Esophagus muscularis mucosa (tissue), 4 donors: ENCODE measurements at places on chromosomes 12 and 14. TPM values are rescaled to one million over a fixed set of nuclear protein-coding genes. Genes with fewer than 3 reads are reported as not detected.

CLEC7A gene
- 1.7 TPM for total RNA-seq

ADAM21 gene
- total RNA-seq, result not detected

MRPS35 gene
- total RNA-seq, result 35.9 TPM

SLC8A3 gene
- total RNA-seq, result 0.98 TPM

CLEC12A gene
- 2.1 TPM for total RNA-seq

NOXRED1 gene
- not detected for total RNA-seq

LRP1-AS gene
- total RNA-seq, result not detected

TAS2R7 gene
- not detected for total RNA-seq

FGF6 gene
- not detected for total RNA-seq

FAIM2 gene
- total RNA-seq, result 10.3 TPM

GPR135 gene
- total RNA-seq, result 4.3 TPM

C3AR1 gene
- 18.7 TPM for total RNA-seq

HOXC10 gene
- total RNA-seq, result not detected

NCAPD2 gene
- total RNA-seq, result 13.9 TPM

GDF3 gene
- total RNA-seq, result not detected

SLCO1A2 gene
- total RNA-seq, result not detected

CPNE6 gene
- total RNA-seq, result 0.33 TPM

AQP6 gene
- not detected for total RNA-seq

STYK1 gene
- not detected for total RNA-seq

GSG1 gene
- total RNA-seq, result not detected

GEMIN2 gene
- 13.7 TPM for total RNA-seq

MFAP5 gene
- 105 TPM for total RNA-seq

HELB gene
- total RNA-seq, result 5.0 TPM

PTHLH gene
- total RNA-seq, result 2.7 TPM

KRT86 gene
- 0.33 TPM for total RNA-seq

TOMM20L gene
- total RNA-seq, result not detected

FOXN4 gene
- not detected for total RNA-seq

USP44 gene
- 6.2 TPM for total RNA-seq

GALNT9 gene
- 0.58 TPM for total RNA-seq

JPH4 gene
- 0.83 TPM for total RNA-seq

P2RX2 gene
- total RNA-seq, result 3.6 TPM

LRRC23 gene
- 8.3 TPM for total RNA-seq

FAM181A gene
- total RNA-seq, result not detected

FAM90A1 gene
- not detected for total RNA-seq

CAPZA3 gene
- not detected for total RNA-seq

TSHR gene
- total RNA-seq, result not detected

KCNJ8 gene
- 17.9 TPM for total RNA-seq

STRN3 gene
- total RNA-seq, result 74.5 TPM

EPYC gene
- total RNA-seq, result not detected

KRT72 gene
- not detected for total RNA-seq
